Common myeloid progenitor, CD34-positive (primary cell): ENCODE measurements at places on chromosomes 6 and 20.

DNA sequence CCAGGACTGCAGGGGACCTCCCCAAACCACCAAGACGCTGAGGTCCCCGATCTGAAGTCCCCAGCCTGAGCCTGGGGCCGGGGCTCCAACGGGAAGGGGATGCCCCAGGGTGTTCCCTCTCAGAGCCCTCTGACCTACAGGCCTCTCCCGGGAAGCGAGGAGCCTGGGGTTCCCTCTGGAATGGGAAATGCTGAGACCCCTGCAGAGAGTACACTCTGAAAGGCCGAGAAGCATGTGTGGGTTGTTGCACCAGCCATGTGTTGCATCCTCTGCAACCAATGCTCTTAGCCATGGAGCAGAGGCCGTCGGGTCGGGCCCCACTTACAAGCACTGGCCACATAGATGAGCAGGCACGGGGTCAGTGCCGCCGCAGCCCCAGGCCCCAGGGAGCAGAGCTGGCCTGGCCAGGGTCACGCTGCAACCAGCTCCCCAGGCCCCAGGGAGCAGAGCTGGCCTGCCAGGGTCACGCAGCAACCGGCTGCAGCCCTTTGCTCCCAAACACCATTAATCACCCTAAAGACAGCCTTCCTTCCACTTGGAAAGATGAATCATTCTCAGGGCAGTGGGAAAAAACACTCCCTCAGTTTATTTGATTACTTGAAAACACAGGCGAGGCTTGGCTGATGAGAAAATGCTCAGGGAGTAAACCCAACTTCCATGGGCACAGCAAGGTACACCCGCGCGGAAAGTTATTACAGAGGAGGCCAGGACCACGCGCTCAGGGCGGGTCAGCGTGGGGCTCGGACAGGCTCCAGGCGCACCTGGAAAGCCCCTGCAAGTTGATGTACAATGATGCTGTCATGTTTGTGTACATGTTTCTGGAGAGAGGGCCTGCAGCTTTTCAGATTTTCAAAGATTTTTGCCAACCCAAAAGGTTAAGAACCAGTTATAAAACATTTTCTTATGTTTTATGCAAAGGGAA is 78.0 kb upstream of the AFDN start:
- no peak for DNase-seq

DNA sequence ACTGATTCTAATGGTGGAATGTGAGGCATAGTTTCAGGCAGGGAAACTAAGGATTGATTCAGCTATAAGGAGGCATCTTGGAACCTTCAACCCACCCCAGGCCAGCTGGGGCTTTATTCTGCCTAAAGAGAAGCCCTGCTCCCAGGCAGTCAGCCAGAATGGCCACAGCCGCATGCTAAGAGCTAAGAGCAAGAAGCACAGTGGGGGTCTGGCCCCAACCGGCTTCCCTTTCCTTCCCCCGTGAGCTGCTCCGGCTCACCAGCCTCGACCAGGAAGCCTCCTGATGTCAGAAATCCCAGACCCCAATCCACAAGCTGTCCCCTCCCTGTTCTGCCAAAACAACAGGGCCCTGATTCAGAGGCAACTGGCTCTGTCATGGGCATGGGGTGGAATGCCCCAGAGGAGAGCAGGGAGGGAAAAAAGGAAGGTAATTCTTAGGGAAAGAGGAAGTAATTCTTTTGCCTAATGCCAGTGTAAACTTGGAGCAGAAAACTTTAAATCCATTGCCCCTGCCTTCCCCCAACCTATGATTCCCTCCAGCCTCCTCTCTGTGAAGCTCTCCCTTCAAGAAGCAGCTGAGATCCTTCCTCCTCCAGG is 6.9 kb downstream of the GRM4 start:
- DNase-seq: no peak

DNA sequence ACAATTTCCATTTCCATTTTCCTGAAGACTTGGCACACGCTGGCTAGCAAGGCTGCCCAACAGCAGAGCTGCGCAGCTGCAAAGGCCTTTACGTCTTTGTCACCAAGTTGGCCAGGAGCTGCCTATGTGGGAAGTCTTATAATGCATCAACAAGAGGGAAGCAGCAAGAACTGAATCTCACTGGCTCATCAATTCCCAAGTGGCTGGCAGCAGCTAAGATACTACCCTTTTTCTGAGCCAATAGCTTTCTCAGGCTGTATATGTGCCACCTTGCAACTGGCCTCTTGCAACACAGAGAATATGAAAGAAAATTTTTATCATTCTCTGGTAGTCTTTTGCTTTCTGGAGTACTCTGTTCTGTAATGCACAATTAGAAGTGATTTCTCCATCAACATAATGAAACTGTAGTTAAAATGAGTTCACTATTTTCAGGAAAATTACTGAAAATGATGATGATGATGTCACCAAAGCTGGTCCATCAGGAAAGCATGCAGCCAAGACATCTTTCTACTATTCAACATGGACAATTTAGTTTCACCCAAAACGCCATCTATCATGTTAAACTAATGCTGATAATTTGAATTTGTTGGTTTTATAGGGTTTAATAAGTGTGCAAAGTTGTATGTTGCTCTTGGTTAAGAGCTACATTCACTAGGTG is 97.3 kb upstream of the FOXA2 start:
- DNase-seq: no peak

- DNase-seq: no peak
These were observed 1.7 kb upstream of the KIF25 start for GRCh38 chr6:167995731-167996151.

DNA sequence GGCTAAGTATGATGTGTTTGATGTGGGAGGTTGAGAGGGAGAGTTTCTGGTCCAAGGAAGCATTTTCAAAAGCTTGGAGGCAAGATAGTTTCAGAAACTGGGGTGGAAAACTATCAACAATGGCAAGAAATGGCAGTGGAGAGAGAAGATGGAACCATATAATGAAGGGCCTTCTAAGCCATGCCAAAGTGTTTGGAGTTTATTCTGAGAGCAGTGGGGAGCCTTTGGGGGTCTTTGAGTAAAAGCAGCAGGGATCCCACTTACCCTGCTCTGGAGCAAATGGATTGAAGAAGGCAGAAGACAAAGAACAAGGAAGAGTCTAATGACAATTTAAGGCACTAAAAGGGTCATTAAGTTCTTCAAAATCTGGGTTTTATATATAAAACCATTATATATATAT is 538.9 kb downstream of the UTRN start:
- DNase-seq: no peak

DNA sequence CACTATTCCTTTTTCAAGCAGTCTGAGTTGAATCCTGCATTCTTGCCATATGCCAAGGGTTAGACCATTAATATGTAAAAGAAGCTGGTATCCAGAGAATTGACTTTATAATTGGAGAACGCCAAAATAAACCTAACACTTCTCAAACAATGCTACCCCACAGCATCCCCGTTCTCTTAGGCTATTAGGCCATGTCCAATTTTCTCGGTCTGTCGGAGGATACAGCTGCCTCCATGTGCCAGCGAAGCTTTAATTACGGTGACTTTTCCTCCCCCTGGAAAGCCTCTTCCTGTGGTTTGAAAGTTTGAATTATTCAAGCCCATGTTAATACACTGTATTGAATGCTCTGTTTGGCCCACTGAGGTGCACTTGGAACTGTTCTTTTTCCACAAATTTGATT is 60.5 kb downstream of the HS3ST5 start:
- DNase-seq: no peak

DNA sequence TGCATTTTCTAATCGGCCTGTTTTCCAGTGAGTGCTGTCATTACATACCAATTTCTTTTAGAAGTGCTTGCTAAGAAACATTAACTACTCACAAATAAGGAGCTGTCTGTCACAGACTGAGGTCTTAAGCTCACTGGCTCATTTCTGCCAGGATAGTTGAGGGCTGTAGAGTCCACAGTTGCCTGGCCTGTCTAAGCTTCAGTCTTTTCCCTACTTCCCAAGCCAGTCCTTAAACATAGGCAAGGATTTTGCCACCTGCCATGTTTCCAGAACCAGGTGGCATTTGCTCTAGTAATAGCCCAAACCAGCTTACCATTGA is 84.7 kb downstream of the LINC00237 start:
- DNase-seq: no peak

DNA sequence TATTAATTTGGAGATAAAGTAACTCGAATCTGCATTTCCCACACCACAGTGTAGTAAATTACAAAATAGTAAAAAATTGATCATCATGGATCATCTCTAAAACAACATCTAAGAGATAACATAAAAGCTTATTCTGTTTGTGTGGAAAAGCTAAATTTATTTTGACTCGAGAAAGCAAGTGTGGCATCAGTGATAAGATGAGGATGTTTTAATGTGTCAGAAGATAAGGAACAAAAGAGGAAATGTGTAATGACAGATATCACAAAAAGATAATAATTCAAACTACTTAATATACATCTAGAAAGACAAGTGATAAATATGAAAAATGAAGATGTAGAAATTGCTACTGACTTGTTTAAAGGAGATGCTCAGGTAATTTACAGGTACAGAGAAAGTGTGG is 74.1 kb downstream of the DNAH8 start:
- DNase-seq: peak; percentile 56

DNA sequence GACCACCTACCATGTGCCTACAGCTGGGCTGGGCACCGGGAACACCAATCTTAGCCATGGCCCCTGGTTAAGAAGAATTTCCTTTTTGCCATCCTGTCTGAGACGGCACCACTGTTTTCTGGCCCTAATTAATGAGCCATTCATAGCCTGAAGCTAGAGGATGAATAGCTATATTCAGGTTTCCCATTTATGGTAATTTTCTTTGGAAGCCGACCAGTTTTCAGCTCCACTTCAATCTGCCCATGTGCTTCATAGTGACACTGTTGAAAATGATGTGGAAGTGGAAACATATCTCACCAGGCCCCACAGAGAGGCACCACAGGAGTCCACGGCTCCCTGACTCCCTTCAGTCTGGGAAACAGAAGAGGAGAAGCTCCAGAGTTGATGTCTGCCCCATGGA is 22.6 kb upstream of the ULBP3 start:
- DNase-seq: no peak

- no peak for DNase-seq
These were observed 70.4 kb downstream of the SLC22A23 start for GRCh38 chr6:3386374-3386857.

GRCh38 chr6:44696686-44697085 is 309.2 kb downstream of the CDC5L start:
- DNase-seq: no peak
